ENCODE measurements at places on chromosomes 3 and 15. TPM values are rescaled to one million over a fixed set of nuclear protein-coding genes. Genes with fewer than 3 reads are reported as not detected.

The GABRR3 gene
- not detected for total RNA-seq

The RTP1 gene
- total RNA-seq, result not detected

The ERICH6 gene
- not detected for total RNA-seq

The ITIH4 gene
- 0.38 TPM for total RNA-seq

The IL17RD gene
- total RNA-seq, result 0.49 TPM

The ALDH1L1 gene
- not detected for total RNA-seq

The ACKR2 gene
- total RNA-seq, result 0.16 TPM

The ANKUB1 gene
- total RNA-seq, result not detected

The FBXW12 gene
- total RNA-seq, result not detected

The CAMK2N2 gene
- not detected for total RNA-seq

The GAP43 gene
- total RNA-seq, result not detected

The IL12A gene
- total RNA-seq, result 0.76 TPM

Data from bladder microvascular endothelial cell (primary cell).